ENCODE measurements at places on chromosomes 12 and 14.
A peak's percentile ranks its signal among the peaks of the same experiment; 100 is the strongest.

DNA sequence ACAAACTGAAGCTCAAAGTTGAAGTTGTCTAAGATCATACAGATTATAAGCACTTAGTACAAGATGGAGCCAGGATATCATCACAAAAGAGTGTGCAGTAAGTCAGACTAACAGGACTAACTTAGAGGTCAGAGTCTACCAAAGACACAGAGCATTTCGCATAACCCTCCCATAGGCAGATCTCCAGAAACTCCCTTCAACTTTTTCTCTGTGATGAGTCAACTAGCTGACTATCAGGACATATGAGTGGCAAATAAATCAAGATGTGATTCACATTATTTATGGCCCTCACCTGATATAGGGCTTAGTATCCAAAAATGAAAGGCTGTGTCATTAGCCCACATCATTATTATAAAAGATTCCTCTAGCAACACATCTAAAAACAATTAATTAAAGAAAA is 484.6 kb downstream of the GALC start:
- DNase-seq, result no peak

DNA sequence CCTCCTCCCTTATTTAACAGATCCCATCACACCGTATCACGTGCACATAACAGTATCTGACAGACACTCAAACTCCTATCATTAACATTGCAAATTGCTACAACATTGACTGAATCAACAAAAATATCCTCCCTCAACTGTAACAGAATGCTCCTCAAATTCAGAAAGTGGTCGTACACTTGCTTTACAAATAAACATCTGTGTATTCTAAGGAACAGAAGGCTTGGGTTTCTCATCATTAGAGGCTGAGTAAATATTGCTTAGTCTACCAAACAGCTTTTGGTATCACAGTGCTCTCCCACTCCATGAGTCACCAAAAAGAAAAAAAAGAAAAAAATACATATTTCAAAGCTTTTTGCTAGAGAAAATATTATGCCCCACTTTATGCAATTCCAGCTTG is 23.9 kb downstream of the FERMT2 start:
- DNase-seq, result no peak

DNA sequence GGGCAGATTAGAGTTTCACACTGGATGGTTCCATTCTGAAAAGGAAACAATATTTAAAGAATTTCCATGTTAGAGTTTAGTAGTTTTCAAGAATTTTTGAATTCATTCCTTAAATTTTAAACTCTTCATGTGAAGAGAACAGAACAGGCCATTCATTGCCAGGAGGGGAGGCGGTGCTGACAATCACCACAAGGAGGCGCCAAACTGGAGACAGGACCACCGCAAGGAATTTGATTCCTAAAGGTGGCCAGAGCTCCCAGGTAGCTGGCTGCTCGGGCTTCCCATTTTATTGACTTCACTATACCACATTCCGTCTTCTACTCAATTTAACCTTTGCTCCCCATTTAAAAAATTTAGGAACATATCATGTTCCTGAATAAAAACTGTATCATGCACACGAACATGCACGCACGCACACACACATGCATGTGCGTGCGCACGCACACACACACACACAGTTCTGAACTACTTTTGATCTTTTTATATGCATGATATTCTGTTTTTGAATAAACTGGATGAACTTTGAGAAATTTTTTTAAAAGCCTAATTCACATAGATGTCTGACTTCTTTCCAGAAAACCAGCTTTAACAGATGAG is 101.2 kb downstream of the NELL2 start:
- peak; percentile 37 for DNase-seq

GRCh38 chr12:26721800-26722199 is 111.2 kb downstream of the ITPR2 start:
- DNase-seq, result no peak

Measured in KBM-7 (cell line).